ENCODE measurements at places on chromosomes 2 and 18.

DNA sequence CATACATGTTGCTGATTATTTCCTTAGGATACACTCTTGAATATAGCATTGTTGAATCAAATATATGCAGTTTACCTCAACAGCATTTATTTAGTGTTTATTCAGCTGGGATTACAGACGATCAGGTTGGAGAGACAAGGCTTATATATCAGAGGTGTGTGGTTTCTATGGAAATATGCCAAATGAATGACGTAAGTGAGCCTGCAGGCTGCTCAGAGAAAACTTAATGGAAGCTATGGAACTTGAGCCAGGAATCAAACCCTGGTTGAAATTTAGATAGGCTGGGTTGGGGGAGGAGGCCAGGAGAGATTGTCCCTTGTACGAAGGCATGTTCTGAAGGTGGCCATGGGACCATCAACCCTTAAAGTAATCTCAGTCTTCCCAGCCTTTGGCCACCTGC, 79.5 kb downstream of the INPP4A start:
- no peak for DNase-seq

GRCh38 chr18:35740656-35741055, 159.1 kb downstream of the GALNT1 start:
- no peak for DNase-seq

DNA sequence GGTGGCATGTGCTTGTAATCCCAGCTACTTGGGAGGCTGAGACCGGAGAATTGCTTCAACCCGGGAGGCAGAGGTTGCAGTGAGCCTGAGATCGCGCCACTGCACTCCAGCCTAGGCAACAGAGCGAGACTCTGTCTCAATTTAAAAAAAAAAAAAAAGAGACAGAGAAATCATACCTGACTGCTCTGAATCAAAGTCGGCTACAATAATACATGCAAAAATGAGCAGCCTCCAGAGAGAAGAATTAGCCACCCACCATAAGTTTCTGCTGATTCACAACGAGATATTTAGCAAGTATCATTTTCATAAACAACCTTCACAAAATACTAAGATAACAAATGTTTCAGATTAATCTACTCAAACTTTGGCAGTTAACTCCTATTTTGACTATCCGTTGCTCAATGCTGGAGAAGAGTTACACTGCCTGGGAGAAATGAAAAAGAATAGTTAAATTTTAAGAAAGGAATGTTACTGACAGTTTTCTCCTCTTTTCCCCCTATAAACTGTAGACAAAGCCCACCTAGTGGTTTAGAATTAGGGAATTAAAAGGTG, 1.5 kb downstream of the OSBPL1A start:
- DNase-seq = no peak

- DNase-seq = no peak
Observed at GRCh38 chr2:173931751-173932150, 33.4 kb downstream of the SP3 start.

DNA sequence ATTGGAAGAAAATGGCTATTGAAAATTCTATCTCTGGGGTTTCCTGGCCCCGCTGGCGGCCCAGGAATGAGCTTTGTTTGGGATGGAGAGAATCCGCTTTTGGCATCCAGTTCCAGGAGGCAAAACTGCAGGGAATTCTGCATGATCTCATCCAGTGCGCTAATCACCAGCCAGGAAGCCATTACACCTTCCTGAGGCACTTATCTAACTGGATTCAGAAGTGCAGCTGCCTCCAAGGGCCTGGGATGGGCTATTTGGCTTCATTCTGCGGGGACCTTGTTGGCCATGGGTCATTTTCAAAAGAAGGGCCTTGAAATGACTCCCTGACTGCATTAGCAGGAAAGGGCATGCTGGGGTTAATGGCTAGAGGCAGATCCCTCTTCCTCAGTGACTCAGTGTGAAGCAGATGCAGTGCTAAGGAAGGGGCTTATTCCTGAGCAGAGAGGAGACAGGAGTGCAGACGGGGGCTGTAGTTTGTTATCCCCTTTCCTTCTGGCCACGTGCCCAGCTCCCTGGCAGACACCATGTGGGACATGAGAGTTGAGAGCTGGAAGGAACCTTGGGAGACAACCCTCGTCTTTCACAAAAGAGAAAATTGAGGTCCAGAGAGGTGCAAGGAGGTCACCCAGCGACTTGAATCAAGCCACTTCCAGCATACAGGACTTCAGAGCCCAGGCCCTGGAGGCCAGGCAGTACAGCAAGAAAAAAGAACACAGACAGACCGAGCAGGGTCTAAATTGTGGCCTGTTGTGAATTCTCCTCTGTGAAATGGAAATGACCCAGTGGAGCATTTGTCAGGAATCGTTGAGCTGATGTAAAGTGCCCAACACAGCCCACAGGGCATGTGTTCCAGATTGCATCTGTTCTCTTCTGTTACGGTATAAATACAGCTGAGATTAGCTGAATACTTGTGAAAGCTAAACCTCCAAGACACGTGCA, 161.8 kb downstream of the PRKCE start:
- DNase-seq = no peak

GRCh38 chr2:60172801-60173200, 380.7 kb downstream of the BCL11A start:
- DNase-seq = no peak

- DNase-seq = no peak
Observed at GRCh38 chr2:241859017-241859435, 332 bp upstream of the PDCD1 start.

DNA sequence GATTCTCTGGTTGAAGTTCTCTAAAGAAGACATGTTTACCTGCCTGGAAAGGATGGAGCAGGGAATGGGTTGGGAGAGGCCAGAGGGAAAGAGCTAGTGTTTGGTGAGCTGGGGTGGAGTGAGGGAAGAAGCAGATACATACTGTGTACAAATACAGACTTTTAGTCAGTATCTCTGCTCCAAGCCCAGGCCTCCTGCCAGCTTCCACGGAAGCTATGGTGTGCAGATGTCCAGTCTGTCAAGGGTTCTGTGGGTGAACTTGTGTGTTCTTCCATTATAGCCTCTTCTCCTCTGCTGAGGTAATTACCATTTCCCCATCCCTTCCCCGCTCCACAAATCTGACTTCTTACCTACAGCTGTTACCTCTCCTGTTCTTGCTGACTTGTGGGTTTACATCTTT, 208.6 kb downstream of the HRH4 start:
- DNase-seq = no peak

DNA sequence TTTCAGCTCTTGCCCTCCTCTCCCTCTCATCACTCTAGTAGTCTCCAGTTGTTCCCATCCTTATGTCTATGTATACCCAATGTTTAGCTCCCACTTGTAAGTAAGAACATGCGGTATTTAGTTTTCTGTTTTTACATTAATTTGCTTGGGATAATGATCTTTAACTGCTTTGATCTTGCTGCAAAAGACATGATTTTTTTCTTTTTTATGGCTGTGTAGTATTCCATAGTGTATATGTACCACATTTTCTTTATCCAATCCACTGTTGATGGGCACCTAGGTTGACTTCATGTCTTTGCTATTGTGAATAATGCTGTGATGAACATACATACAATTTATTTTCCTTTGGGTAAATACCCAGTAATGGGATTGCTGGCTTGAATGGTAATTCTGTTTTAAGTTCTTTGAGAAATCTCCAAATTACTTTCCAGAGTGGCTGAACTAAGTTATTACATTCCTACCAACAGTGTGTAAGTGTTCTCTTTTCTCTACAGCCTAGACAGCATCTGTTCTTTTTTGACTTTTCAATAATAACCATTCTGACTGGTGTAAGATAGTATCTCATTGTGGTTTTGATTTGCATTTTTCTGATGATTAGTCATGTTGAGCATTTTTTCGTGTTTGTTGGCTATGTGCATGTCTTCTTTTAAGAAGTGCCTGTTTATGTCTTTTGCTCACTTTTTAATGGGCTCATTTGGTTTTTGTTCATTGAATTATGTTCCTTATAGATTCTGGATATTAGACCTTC, 179.6 kb upstream of the SLC39A10 start:
- DNase-seq = no peak

All from MV-4-11 (cell line).